ENCODE measurements at places on chromosomes 3 and 15.

DNA sequence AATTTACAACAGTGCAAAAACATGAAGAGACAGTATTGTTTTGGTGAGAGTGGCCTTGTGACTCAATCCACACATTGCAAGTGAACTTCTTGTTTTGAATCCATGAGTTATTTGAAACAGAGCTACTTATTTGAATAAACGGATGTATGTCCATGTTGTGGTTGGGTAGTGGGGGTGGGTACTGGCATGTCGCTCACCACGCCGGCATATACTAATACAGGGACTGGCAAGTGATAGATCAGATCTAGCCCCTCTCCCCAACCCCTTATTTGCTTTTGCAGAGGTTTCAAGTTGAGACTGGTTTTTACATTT lies 83.8 kb downstream of the EDEM1 start:
- DNase-seq: no peak

GRCh38 chr3:170815340-170815739 lies 54.7 kb downstream of the RPL22L1 start:
- peak; percentile 79 for DNase-seq

GRCh38 chr3:189149203-189149602 lies 22.6 kb upstream of the TPRG1 start:
- no peak for DNase-seq

GRCh38 chr3:57951066-57951882 lies 56.9 kb upstream of the FLNB start:
- DNase-seq: no peak

- DNase-seq: no peak
These were observed 133.1 kb downstream of the SMAD6 start for GRCh38 chr15:66834881-66835878.
